Endothelial cell of coronary artery (primary cell): ENCODE measurements at places on chromosomes 2 and 18. TPM values are rescaled to one million over a fixed set of nuclear protein-coding genes. Genes with fewer than 3 reads are reported as not detected.

LRP1B gene
- 0.09 and 0.18 TPM in 2 replicates for total RNA-seq

CFC1 gene
- not detected in 2 replicates for total RNA-seq

LBX2 gene
- 1.4 and 2.1 TPM in 2 replicates for total RNA-seq

ASB1 gene
- total RNA-seq, result 12.3 and 30.5 TPM in 2 replicates

TTC31 gene
- total RNA-seq, result 6.8 and 9.5 TPM in 2 replicates

RABL2A gene
- 5.0 and 7.3 TPM in 2 replicates for total RNA-seq

DSG1 gene
- not detected in 2 replicates for total RNA-seq

COL5A2 gene
- total RNA-seq, result 119 and 325 TPM in 2 replicates

SERPINB8 gene
- 18.7 and 27.1 TPM in 2 replicates for total RNA-seq

DES gene
- total RNA-seq, result not detected in 2 replicates

MERTK gene
- total RNA-seq, result 15.8 and 17.3 TPM in 2 replicates

TSPYL6 gene
- not detected in 2 replicates for total RNA-seq

CXCR2 gene
- not detected in 2 replicates for total RNA-seq

EFEMP1 gene
- total RNA-seq, result 2,267 and 3,166 TPM in 2 replicates

KRTCAP3 gene
- total RNA-seq, result not detected in 2 replicates
